ENCODE measurements at places on chromosomes 13 and 19. TPM values are rescaled to one million over a fixed set of nuclear protein-coding genes. Genes with fewer than 3 reads are reported as not detected.

NLRP11 gene
- 0.07 TPM for total RNA-seq

PRMT1 gene
- total RNA-seq: 537 TPM

ZNF468 gene
- 14.7 TPM for total RNA-seq

CRLF1 gene
- not detected for total RNA-seq

NRTN gene
- not detected for total RNA-seq

DNA sequence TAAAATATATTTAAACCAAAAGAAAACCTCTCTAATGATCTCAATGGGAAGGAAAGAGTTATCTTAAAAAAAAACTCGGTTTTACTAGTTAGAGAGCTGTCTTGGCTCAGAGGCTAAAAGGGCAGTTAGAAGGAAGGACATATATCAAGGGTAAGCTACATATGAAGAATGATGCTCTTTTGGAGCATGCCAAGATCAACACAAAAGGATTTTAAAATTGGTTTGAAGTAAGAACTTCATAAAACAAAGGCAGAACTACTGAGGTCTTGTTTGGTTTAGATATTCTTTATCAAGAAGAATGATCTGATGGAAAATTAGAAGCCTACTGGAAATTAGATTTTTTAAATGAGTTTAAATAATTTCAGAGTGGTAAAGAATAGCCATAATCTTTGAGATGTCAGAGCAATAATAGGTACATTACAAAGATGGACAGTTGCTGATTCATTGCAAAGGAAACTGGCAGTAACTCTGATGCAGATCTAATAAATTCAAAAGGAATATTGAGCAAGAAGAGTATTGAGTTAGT, 39.4 kb upstream of the LMO7 start:
- no peak overlapping the region for H3K27ac ChIP-seq
- H3K36me3 ChIP-seq: no peaks in the 10 kb centered on the region
- no peak for DNase-seq

GRCh38 chr19:14565765-14566711, 5.8 kb downstream of the NDUFB7 start:
- no peak overlapping the region for H3K27ac ChIP-seq
- peaks cover 28% of the 10 kb centered on the region for H3K4me1 ChIP-seq
- H3K36me3 ChIP-seq: peaks cover 14% of the 10 kb centered on the region
- DNase-seq: no peak
- no peak overlapping the region for H3K4me3 ChIP-seq

- H3K4me1 ChIP-seq: no peaks in the 10 kb centered on the region
- DNase-seq: no peak
- no peak overlapping the region for H3K4me3 ChIP-seq
- no peaks in the 10 kb centered on the region for H3K27me3 ChIP-seq
- no peaks in the 10 kb centered on the region for H3K36me3 ChIP-seq
- no peak overlapping the region for H3K27ac ChIP-seq
These were observed 16.2 kb downstream of the COL4A2 start for GRCh38 chr13:110323172-110323891.

- no peak for DNase-seq
- H3K4me1 ChIP-seq: no peaks in the 10 kb centered on the region
- no peaks in the 10 kb centered on the region for H3K36me3 ChIP-seq
- H3K27ac ChIP-seq: no peak overlapping the region
These were observed 331.3 kb downstream of the NDFIP2 start for GRCh38 chr13:79812070-79812850.

GRCh38 chr19:40608240-40608621, 7.1 kb downstream of the LTBP4 start:
- peaks cover 68% of the 10 kb centered on the region for H3K4me1 ChIP-seq
- H3K27ac ChIP-seq: no peak overlapping the region
- no peak overlapping the region for H3K4me3 ChIP-seq
- H3K27me3 ChIP-seq: no peaks in the 10 kb centered on the region
- DNase-seq: no peak
- no peaks in the 10 kb centered on the region for H3K36me3 ChIP-seq

GRCh38 chr19:1384478-1385110, 887 bp downstream of the NDUFS7 start:
- no peak for DNase-seq
- H3K4me3 ChIP-seq: peak overlapping the region; percentile 79
- H3K27me3 ChIP-seq: no peaks in the 10 kb centered on the region
- peaks cover 7% of the 10 kb centered on the region for H3K4me1 ChIP-seq
- peaks cover 10% of the 10 kb centered on the region for H3K36me3 ChIP-seq

DNA sequence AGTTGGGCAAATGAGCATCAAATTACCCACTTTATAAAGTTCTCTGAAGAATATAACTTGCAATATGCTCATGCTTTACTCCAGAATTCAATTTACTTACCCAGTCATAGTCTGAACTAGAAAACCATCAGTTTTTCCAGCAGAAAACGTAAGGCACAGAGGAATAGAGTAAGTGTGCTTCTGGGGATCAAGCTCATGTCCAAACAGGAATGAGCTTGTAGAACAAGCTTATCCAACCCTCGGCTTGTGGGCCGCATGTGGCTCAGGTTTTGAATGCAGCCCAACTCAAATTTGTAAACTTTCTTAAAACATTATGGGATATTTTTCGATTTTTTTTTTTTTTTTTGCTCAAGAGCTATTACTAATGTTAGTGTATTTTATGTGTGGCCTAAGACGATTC, 308.5 kb upstream of the KLF12 start:
- no peak overlapping the region for H3K27ac ChIP-seq
- no peak overlapping the region for H3K4me3 ChIP-seq
- no peaks in the 10 kb centered on the region for H3K27me3 ChIP-seq

DNA sequence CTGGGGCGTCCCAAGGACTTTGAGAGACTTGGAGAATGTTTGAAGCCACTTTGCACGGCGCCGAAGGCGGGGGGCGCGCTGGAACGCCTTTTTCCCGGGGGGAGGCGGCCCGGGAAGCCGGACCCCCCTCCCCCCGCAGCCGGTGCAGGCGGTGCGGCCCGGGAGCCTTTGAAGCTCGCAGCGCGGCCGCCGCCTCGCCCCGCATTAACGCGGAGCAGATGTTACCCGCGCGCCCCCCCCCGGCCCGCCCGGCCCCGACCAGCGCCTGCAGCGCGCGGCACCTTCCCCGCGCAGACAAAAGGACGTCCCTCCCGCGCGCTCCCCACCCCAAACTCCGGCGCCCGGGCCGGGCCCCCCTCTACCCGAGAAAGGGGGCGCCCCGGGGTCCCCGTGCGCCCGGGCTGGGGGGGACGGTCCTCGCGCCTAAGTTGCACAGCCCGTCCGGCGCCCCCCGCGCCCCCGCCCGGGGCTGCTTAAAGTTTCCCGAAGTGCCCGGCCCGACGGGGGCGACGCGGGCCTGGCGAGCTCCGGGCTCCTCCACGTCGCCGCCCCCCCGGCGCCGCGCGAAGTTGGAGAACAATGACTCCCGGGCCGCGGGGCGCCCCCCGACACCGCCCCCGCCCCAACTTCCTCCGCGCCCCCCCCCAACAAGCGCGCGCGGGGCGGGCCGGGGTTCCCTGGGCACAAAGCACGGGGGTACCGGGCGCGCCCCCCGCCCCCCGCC, 685 bp downstream of the TCF3 start:
- peak; percentile 39 for DNase-seq
- H3K4me1 ChIP-seq: peaks cover 13% of the 10 kb centered on the region
- peak overlapping the region; percentile 61 for H3K4me3 ChIP-seq

DNA sequence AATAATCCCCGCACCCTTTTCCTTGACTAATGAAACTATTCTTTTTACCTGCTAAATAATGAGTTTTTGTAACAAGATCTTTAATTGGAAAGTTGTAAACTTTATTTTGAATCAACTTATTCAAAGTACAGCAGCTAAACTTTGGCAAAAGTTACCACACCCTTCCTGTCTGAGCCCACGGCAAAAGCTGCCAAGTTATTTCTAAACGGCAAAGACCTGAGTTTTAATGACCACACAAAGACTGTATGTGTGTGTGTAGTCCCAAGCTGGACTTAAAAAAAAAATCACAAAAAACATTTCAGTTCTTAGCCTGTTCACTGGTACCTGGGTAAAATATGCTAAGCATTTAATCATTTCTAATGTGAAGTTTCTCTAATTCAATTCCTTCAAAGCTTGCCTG, 60.7 kb downstream of the ZAR1L start:
- H3K27me3 ChIP-seq: no peaks in the 10 kb centered on the region
- H3K27ac ChIP-seq: no peak overlapping the region
- DNase-seq: no peak
- H3K4me3 ChIP-seq: no peak overlapping the region
- no peaks in the 10 kb centered on the region for H3K36me3 ChIP-seq

DNA sequence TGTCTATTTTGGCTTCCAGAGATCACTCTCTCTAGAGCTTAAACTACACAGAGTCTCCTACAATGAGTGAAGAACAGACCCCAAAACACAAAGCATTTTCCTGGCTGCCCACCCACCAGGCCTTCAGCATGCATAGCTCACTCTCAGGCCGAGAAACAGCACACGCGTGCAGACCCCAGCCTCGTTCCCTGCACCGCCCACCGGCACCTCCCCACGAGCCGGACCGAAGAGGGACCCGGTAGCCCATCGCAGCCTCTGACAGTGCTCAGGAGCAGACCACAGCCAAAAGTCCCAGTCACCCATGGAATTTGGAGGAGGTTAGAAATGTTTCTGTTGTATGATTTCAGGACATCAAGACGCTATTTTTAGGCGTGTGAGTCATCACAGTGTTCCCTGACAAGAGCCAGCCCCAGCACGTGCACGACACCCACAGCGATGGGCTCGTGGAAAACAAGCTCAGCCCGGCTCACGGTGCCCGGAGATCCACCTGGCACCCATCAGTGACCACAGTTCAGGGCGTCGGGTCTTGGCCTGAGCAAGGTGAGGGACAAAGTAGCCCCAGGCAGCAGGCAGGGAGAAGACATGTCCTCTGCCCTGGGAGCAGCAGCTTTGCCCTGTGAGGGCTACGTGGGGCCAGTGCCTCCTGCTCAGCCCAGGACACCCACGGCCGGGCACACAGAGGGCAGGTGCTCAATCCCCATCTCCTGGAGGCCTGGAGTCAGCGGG, 50.1 kb upstream of the SPACA7 start:
- no peak overlapping the region for H3K27ac ChIP-seq
- H3K4me3 ChIP-seq: no peak overlapping the region
- DNase-seq: no peak
- H3K27me3 ChIP-seq: no peaks in the 10 kb centered on the region
- H3K36me3 ChIP-seq: no peaks in the 10 kb centered on the region

GRCh38 chr19:13054626-13055212, 47.9 kb downstream of the LYL1 start:
- no peaks in the 10 kb centered on the region for H3K36me3 ChIP-seq
- no peaks in the 10 kb centered on the region for H3K27me3 ChIP-seq
- H3K27ac ChIP-seq: no peak overlapping the region
- peaks cover 14% of the 10 kb centered on the region for H3K4me1 ChIP-seq
- H3K4me3 ChIP-seq: no peak overlapping the region
- DNase-seq: no peak

DNA sequence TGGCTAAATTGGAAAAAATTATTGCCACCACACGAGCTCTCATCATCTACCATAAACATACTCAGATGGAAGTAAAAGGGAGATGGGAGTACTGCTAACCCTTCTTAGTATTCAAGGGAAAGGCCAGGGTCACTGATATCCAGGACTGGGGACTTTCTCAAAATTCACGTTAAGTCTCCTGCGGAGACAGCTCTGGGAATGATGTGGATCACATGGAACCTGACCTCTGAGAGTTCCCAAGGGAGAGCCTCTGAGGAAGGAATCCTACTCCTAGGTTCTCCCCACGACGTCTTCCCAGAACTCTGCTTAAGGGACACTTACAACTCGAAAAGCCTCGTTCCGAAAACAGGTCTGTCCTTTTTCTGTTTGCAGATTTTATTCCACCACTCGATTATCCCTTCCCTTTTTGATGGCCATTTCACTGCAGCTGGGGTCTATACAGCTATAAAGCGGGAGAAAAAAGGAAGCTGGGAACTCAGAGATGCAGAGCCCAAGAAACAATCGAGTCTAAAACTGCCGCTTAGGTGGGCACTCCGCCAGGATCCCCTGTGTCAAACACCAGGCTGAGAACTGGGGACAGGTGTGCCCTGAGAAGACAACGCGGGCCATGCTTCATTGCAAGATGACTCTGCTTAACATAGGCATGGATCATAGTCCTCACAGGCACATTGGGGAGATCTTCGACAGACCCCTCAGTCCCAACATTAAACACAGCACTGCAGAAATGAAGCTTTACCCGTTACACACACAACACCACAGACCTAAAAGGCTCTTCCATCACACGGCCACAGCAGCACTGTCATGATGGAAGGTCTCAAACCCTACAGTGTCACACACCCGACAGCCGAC, 823 bp upstream of the ZNF567 start:
- no peak for DNase-seq
- H3K36me3 ChIP-seq: peaks cover 21% of the 10 kb centered on the region
- H3K27me3 ChIP-seq: no peaks in the 10 kb centered on the region
- H3K27ac ChIP-seq: peak overlapping the region; percentile 80
- H3K4me3 ChIP-seq: peak overlapping the region; percentile 87
- peaks cover 22% of the 10 kb centered on the region for H3K4me1 ChIP-seq

DNA sequence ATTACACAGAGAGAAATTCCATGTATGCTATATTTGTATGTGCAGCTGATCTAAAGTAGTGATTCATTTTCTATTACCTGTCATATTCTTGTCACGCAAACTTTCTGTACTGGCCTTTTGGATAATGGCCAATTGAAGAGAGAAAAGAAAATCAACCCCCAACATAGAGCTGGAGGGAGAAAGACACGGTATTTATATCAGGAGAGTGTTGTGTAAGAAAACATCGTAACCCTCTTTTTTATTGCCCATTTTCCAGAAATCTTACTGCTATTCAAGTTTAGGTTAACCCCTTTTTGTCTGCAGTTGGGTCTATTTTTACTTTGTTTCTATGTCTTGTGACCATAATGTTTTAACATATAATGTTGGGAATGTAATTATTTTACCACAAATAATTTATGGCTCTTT, 27.9 kb downstream of the DGKH start:
- H3K36me3 ChIP-seq: no peaks in the 10 kb centered on the region
- peaks cover 11% of the 10 kb centered on the region for H3K4me1 ChIP-seq
- H3K27ac ChIP-seq: no peak overlapping the region
- DNase-seq: no peak
- no peaks in the 10 kb centered on the region for H3K27me3 ChIP-seq

DNA sequence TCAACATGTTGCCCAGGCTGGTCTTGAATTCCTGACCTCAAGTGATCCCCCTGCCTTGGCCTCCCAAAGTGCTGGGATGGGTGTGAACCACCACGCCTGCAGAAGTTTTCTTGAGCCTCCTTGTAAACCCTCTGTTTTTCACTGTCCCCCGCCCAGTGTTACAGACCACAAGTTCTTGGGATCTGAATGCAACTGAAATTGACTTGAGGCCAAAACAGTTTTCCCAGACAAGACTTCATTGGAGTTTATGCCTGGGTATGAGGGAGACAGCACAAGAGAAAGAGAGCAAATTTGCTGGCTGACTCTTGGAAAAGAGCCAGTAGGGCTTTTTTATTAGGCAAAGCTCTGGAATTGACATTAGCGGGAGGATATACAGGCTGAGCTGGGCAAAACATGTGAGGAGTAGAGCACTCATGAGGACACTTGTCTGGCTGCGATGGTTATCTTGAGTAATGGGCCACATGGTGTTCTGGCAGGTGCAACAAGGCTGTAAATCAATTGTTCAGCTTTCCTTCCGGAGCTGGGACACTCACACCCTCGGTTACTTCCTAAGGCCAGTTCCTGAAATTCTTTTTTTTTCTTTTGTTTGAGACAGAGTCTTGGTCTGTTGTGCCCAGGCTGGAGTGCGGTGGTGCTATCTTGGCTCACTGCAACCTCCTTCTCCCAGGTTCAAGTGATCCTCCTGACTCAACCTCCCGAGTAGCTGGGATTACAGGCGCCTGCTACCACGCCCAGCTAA, 12.7 kb upstream of the HNRNPL start:
- DNase-seq: no peak
- H3K4me1 ChIP-seq: peaks cover 24% of the 10 kb centered on the region
- H3K27me3 ChIP-seq: no peaks in the 10 kb centered on the region
- no peaks in the 10 kb centered on the region for H3K36me3 ChIP-seq
- H3K4me3 ChIP-seq: no peak overlapping the region

GRCh38 chr13:27495551-27495950, 45.2 kb upstream of the MTIF3 start:
- no peaks in the 10 kb centered on the region for H3K27me3 ChIP-seq
- no peak overlapping the region for H3K4me3 ChIP-seq
- H3K27ac ChIP-seq: no peak overlapping the region
- no peaks in the 10 kb centered on the region for H3K4me1 ChIP-seq
